ENCODE measurements at places on chromosomes 13 and 19. TPM values are rescaled to one million over a fixed set of nuclear protein-coding genes. Genes with fewer than 3 reads are reported as not detected.

Gene NAXD
- 23.0 TPM for total RNA-seq

- DNase-seq = no peak
These were observed 221.7 kb downstream of the TM9SF2 start for GRCh38 chr13:99722931-99723330.

Gene EMC10
- 47.7 TPM for total RNA-seq

Gene KCNJ14
- 0.56 TPM for total RNA-seq

GRCh38 chr13:26979334-26979733 lies 192.3 kb downstream of the USP12 start:
- DNase-seq = no peak

GRCh38 chr13:65926750-65927171 lies 1303.4 kb downstream of the PCDH9 start:
- DNase-seq = no peak

GRCh38 chr19:55543567-55543966 lies 1.8 kb downstream of the SBK3 start:
- no peak for DNase-seq

DNA sequence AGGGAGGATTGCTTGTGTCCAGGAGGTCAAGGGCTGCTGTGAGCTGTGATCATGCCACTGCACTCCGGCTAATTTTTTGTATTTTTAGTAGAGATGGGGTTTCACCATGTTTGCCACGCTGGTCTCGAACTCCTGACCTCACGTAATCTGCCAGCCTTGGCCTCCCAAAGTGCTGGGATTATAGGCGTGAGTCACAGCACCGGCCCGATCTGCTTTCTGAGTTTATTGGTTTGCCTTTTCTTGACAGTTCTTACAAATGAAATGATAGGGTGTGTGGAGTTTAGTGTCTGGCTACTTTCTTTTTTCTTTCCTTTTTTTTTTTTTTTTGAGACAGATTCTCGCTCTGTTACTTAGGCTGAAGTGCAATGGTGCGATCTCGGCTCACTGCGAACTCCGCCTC lies 848 bp downstream of the C19orf44 start:
- no peak for DNase-seq

DNA sequence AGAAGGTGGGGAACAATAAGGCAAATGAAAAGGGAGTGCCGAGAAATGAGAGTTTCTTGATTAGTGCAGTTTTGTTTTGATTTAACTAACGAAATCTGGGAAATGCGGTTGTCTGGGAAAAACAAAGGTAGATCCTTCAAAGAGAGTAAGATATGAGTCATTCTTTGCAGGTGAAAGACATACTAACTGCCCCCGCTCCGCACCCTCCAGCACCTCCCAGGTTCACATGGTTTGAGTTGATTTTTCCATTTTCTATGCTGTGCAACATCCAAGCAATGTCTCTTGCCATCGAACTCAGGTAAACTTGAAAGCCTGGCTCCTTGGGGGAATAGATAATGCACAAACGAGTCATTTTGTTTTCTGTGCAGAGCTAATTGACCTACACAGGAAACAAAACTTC lies 84.1 kb upstream of the KLF12 start:
- DNase-seq = no peak

GRCh38 chr13:63435667-63436324 lies 2020.1 kb upstream of the PCDH20 start:
- no peak for DNase-seq

All from omental fat pad (tissue), 4 donors.